CD4-positive, alpha-beta T cell treated with Interleukin-6 for 4 hours (primary cell): ENCODE measurements at places on chromosomes 4 and X.

DNA sequence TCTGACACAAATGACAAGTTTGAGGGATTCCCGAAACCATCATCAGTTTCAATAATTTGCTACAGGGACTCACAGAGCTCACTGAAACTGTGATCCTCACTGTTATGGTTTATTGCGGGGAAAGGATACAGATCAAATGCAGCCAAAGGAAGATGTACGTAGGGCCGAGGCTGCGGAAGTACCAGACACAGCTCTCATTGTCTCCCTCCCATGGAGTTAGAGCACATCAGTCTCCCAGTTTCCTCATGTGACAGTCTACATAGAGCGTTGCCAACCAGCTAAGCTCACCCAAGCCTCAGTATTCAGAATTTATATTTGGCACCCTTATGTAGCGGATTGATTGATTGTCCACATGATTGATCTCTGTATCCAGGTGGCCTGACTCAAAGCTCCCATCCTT, 137.8 kb upstream of the TENM3 start:
- DNase-seq = no peak

DNA sequence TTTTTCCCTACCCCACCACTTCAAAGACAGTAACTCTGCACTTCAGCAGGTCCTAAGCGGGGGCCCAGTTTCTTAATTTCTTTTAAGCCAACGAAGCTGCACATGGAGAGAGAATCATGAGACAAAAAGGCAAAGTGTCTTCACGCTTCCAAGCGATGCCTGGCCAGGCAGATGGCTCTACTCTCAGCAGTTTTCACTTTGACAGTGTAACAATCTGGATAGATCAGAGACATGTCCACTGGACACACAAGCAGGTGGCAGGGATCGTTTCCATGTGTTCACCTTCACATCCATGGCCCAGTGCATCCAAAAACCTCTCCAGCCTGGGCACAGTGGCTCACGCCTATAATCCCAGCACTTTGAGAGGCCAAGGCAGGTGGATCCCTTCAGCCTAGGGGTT, 27.8 kb downstream of the PPP2R2C start:
- no peak for DNase-seq

- DNase-seq = no peak
Observed at GRCh38 chr4:151853034-151853433, 92.2 kb upstream of the GATB start.

DNA sequence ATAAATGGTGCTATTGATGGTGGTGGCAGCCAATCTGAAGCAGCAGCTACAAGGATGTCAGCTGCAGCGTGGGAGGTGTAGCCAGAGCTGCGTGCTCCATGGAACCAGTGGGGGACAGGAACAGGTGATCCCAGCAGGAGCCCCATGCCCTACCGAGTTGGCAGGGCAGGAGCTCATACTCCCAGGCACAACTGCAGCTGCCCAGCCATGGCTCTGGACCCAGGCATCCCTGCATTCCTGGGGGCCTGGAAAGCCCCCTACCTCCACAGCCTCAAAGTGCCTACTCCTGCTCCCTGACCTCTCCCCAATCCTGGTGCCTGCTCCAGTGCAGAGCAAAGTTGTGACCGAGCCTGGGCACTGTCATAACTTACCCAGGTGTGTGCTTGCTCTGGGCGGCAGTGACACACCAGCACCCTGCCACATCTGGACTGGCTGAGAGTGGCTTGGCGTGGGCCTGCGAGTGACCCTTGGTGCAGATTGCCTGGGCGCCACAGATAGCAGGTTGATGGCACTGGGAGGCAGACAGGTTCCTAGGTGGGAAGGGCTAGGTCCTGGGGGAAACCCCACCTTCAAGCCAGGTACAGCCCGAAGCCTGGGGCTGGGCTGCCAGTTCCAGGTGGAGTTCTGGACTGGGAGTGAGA, 101.1 kb downstream of the DCAF12L2 start:
- DNase-seq = no peak

- no peak for DNase-seq
Observed at GRCh38 chr4:109022961-109023360, 260.1 kb upstream of the ETNPPL start.
